Hippocampal formation (tissue), 2 donors: ENCODE measurements at places on chromosomes 5 and 9.

DNA sequence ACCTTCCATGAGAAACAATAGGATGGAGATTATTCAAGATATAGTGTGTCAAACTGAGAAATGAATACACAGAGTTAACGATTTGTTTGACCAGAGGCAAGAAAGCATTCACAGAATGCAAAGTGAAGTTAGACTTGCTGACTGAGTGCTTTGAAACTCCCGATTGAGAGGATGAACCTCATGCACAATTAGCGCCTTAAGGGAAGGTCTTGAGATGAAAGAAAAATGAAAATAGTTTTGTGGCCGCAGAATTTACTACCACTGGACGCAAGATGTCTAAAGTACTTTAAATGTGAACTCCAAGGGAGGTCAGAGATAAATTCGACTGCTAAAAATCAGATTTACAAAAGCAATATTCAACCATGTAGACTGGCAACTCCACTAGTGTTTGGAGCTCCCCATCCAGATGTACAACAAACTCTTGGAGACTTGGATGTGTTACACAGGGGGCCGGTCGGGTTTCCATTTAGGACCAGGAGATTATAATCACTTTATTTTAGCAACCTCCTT, 707 bp upstream of the RIMOC1 start:
- DNase-seq, result no peak

- no peak for DNase-seq
Observed at GRCh38 chr9:134983074-134983473, 65.4 kb upstream of the FCN1 start.

DNA sequence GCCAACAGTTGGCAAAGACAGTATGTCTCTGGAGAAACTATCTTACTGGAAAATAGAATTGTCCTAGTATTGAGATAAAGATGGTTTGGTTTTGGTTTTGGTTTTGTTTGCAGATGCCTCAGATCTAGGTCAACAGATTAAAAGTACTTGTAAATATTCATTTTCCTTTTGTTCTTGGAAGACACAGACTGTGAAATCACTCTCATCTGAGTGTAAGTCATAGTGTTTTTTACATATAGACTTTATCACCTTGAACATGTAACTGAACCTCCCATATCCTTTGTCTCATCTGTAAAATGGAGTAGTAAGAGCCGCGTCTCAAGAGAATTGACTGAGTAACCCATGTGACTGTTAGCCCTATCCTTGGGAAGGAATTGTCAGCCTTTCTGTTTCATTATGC, 34.3 kb downstream of the MAP3K1 start:
- no peak for DNase-seq

GRCh38 chr5:35458824-35459207, 158.8 kb upstream of the SPEF2 start:
- DNase-seq, result no peak

- no peak for DNase-seq
Observed at GRCh38 chr5:173279166-173279565, 44.2 kb upstream of the NKX2-5 start.

DNA sequence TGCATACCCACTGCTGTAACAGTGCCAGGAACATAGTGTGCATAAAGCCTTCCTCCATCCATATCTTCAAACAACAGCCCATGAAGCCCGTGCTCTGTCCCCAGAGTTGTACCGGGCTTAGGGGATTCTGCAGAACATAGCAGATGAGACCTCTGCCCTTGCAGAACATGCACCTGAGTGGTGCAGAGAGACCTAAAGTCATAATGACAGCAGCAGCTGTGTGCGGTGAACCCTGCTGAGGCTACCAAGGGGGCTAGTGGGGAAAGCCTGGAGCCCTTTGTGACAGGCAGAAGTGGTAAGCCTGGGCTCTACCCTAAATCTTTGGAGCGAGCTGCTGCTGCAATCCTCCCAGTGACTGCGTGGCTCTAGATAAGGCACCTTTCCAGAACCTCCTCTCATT, 32.2 kb upstream of the BRD3 start:
- DNase-seq, result no peak

GRCh38 chr9:111902391-111903139, 6.0 kb downstream of the UGCG start:
- DNase-seq, result no peak

- DNase-seq, result no peak
Observed at GRCh38 chr5:130425424-130425823, 521.2 kb downstream of the CHSY3 start.

GRCh38 chr5:132211787-132212186, 15.9 kb downstream of the P4HA2 start:
- DNase-seq, result no peak
